NCI-H524 (cell line): ENCODE measurements at places on chromosomes 2 and 18.
A peak's percentile ranks its signal among the peaks of the same experiment; 100 is the strongest.

- no peak for DNase-seq
Observed at GRCh38 chr2:230738924-230739323, 26.3 kb downstream of the CAB39 start.

DNA sequence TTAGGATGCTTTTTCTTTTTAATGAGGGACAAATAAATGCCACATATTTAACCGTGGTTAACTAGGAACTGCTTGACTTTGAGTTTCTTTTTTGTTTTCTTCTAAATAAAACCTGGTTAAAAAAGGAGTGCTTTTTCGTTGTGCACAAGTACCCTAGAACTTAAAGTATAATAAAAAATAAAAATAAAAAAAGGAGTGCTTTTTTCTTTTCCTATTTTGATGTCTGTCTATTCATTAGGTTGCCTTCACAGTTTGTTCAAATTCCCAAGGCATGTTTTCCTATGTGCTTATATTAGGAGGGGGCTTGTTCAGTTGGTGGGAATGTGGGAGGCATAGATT lies 4.4 kb downstream of the FOSL2 start:
- no peak for DNase-seq

GRCh38 chr2:74155830-74156229 lies 8.1 kb upstream of the BOLA3 start:
- DNase-seq = no peak

DNA sequence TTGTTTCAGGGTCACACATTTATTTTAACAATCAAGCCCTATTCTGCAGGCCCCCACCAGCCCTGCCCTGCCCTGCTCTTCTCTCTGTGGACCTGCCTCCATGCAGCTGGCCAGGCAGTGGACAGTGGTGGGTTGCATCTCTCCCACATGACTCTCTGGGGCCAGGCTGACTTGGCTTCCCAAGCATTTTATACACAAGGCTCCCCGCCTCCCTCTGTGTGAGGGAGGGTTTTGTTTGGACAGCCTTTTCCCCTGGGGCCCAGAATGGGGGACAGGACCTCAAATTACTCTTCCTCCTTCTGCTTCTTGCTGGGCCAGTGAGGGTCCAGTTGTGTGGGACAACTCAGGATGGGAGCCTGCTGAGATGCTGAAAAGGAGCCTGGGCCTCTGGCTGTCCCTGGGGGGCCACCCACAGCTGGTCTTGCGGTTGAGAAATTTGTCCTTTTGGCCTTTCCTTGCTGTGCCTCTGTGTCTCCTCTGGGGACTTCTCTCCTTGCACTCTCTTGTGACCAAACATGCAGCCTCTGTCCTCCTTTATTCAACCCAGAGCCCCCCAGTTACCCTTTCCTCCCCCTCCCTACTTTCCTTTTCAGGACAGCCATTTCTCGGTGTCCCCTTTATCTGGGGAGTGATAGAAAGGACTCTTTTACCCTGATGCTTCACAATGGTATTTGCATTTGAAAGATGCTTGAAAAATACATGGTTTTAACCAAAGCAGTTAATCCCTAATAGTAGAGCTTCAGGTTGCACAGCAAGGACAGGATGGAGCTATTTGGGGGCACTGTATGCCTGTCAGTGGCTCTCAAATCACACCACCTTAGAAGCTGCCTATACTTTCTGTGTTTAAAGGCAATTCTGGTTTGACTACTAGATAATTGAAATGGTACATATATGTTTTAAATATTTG lies 151.1 kb downstream of the FHOD3 start:
- DNase-seq = no peak

DNA sequence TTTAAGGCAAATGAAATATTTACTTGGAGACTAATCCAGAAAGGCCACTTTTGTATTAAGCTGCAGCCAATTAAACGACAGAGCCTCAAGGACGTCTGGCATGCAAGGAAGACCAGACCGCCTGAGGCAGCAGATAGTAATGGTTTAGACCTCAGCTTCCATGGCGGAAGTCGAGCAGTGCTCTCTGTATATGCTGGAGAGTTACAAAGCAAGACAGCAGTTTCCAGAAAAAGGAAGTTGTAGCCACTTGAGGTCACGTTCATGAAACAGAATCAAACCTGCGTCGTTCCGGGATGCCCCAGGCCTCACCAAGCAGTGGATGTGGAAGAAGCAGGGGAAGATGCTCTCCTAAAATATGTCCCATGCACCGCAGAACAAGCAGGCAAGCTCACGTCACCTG lies 142.0 kb downstream of the PTGR3 start:
- no peak for DNase-seq

DNA sequence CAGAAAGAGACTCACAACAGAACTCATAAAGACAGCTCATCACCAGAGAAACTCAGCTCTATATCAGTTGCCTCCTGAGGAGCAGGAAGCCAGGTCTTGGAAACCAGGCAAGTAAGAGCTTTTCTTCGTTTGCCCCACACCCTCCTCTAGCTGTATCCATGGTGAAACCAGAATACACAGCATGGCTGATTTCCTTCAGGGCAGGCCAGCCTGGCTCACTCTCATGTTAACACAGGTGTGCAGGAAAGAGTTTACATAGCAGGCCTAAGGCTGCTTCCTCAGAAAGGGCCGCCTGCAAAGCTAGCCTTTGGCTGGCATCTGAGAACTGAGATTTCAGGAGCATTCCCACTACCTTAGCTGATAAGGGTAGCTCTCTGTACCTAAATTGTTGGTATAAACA lies 65.7 kb downstream of the KLHL14 start:
- DNase-seq = no peak

DNA sequence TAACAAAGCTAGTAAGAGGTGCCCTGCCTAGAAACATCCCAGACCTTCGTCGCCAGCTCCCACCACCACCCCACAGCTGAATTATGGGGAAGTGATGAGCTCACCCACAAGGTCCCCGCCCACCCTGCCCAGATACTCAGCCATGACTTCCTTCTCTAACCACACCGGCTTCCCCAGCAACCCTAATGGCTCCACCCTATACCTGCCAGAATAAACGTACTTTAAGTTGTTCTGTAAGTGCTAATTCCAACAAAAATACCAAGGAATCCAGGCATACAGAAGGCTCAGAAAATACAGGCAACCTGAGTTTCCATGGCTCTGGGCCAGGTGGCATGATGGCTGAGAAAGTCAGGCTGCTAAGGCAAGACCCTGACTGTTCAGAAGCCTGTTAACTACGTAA lies 39.1 kb downstream of the TMEM163 start:
- no peak for DNase-seq

DNA sequence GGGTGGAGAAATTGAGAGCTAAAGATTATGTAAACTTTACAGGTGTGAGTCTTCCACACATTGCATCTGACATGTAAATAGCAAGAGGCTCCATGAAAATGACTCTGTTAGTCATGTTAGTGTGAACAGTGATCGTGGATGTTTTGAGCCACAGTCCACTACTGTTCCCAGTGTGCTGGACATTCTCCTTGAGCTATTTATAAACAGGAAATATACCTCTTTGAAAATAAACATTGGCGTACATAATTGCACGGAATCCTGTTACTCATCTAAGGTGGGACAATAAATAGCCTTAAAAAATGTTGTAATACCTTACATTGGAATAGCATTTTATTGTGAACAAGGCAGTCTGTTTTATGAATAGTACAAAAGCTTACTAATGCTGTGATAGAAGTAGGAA lies 37.0 kb downstream of the LIMS1 start:
- no peak for DNase-seq

DNA sequence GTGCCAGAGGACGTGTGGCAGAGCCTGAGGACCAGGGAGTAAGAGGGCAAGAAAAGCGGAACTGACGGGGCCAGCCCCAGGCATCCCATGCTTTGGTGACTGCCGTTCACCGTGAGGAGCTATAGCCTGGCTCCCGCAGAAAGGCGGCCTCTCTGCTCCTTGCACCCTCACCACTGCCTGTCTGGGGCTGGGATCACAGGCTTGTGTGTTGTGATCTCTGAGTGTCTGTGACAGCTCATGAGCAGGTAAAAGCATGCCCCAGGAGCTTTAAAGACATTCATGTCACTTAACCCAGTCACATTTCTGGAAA lies 266.8 kb upstream of the RAB6C start:
- DNase-seq = no peak

- DNase-seq = peak; percentile 51
Observed at GRCh38 chr18:37484983-37485834, 80.4 kb downstream of the CELF4 start.

- DNase-seq = no peak
Observed at GRCh38 chr2:98160554-98160953, 73.6 kb downstream of the VWA3B start.
